Keratinocyte (primary cell): ENCODE measurements at places on chromosomes 5 and 9.

GRCh38 chr9:128143525-128144238, 5.6 kb upstream of the LCN2 start:
- H3K27ac ChIP-seq: peak overlapping the region; percentile 86
- no peak for DNase-seq
- peaks cover 41% of the 10 kb centered on the region for H3K4me1 ChIP-seq
- no peak overlapping the region for H3K4me3 ChIP-seq
- H3K36me3 ChIP-seq: no peaks in the 10 kb centered on the region

GRCh38 chr5:14421851-14422250, 159.7 kb upstream of the OTULINL start:
- peaks cover 4% of the 10 kb centered on the region for H3K4me1 ChIP-seq
- H3K4me3 ChIP-seq: no peak overlapping the region
- H3K27ac ChIP-seq: no peak overlapping the region
- H3K27me3 ChIP-seq: no peaks in the 10 kb centered on the region

GRCh38 chr5:97453263-97453662, 270.2 kb upstream of the RIOK2 start:
- no peaks in the 10 kb centered on the region for H3K27me3 ChIP-seq
- H3K4me3 ChIP-seq: no peak overlapping the region
- H3K27ac ChIP-seq: no peak overlapping the region
- no peaks in the 10 kb centered on the region for H3K36me3 ChIP-seq
- no peak for DNase-seq

GRCh38 chr5:14035859-14036503, 91.5 kb upstream of the DNAH5 start:
- peak overlapping the region; percentile 95 for H3K27ac ChIP-seq
- H3K4me1 ChIP-seq: peaks cover 61% of the 10 kb centered on the region
- no peaks in the 10 kb centered on the region for H3K27me3 ChIP-seq
- DNase-seq: peak; percentile 97
- H3K4me3 ChIP-seq: peak overlapping the region; percentile 45

- H3K4me3 ChIP-seq: no peak overlapping the region
- no peaks in the 10 kb centered on the region for H3K27me3 ChIP-seq
- peaks cover 6% of the 10 kb centered on the region for H3K36me3 ChIP-seq
- no peaks in the 10 kb centered on the region for H3K4me1 ChIP-seq
- no peak overlapping the region for H3K27ac ChIP-seq
- DNase-seq: no peak
These were observed 14.3 kb downstream of the ZBTB34 start for GRCh38 chr9:126874546-126875314.

DNA sequence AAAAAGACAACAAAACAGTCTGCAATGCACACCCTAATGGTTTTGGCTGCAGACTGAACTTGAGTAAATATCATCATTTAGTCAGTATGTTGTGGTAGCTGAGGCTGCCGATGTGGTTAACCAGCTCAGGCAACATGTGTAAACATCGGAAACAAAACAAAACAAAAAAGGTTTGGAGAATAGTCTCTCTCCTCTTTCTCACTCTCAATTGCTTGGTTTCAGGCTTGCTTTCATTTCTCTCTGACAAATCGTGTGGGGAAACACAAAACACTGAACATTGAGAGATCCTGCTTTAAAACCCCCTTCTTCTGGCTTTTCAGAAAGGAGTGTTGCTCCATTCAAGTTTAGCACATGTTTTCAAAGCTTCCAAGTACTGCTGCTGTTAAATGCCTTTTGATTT, 453.3 kb downstream of the BNC2 start:
- no peaks in the 10 kb centered on the region for H3K36me3 ChIP-seq
- no peaks in the 10 kb centered on the region for H3K4me1 ChIP-seq
- no peaks in the 10 kb centered on the region for H3K27me3 ChIP-seq
- DNase-seq: no peak
- H3K4me3 ChIP-seq: no peak overlapping the region

GRCh38 chr9:120767451-120767850, 25.8 kb downstream of the FBXW2 start:
- DNase-seq: no peak
- no peak overlapping the region for H3K4me3 ChIP-seq
- H3K27ac ChIP-seq: no peak overlapping the region

DNA sequence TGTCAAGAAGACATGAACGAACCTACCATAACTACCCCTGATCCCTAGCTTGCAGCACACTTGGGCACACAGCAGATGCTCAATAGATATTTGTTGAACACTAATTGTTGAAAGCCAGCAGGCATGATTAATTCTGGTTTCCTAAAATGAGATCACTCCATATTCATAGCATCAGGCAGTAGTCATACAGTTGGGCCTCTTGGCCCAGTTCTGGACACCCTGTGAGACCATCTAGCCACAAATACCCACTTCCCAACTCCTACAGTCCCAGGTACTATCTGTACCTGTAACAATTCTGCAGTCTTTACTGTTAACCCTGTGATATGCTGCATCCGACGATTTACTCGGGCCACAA, 24.2 kb downstream of the P4HA2 start:
- H3K4me3 ChIP-seq: no peak overlapping the region
- H3K27ac ChIP-seq: no peak overlapping the region
- peaks cover 28% of the 10 kb centered on the region for H3K36me3 ChIP-seq
- no peaks in the 10 kb centered on the region for H3K4me1 ChIP-seq

DNA sequence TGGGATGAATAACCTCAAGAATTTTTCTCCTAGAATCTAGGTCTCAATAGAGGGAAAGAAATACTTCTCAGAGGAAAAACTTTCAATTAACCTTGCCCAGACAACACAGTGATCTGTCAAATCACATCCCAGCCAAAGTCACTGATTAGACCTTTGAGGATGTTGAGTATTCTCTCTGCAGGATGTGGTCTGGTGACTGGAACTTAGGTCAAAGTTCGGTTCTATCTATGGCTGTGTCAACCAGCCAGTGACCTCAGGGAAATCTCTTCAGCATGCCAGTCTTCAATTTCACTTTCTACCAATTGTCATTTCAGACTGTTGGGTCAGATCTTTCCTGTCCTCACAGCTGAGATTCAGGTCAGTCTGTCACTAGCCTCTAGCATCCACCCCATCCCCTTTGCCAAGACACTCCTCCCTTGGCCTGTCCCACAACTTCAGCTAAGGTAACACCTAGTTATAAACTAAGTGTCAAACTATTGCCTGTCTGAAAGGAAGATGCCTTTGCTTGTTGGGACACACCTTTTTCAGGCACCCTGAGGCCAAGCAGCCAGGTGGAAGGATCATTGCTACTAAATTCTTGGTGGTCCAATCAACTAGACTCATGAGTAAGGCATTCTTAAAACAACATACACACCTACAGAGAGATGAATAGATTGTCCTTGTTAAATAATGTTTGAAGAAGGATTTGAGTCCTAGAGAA, 156.3 kb upstream of the FST start:
- no peaks in the 10 kb centered on the region for H3K36me3 ChIP-seq
- H3K27ac ChIP-seq: peak overlapping the region; percentile 100
- H3K4me1 ChIP-seq: peaks cover 74% of the 10 kb centered on the region
- H3K4me3 ChIP-seq: no peak overlapping the region

GRCh38 chr5:123776761-123777160, 264.8 kb downstream of the CSNK1G3 start:
- H3K27me3 ChIP-seq: no peaks in the 10 kb centered on the region
- H3K27ac ChIP-seq: no peak overlapping the region

DNA sequence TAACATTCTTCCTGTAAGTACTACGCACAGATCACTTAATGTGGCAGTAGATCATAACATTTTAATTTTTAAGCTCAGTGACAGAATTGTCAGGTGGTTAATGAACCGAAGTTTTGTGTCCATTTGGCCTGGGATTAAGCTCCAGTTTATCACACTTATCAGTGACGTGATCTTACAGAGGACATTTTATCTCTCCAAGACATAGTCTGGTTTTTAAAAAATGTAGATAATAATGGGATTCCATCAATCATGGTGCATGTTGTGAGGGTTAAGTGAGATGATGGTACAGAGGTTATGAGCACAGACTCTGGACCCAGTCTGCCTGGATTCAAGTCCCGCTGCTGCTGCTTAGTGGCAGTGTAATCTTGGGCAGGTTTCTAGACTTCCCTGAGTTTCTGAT, 66.0 kb upstream of the ZFAND5 start:
- H3K27me3 ChIP-seq: no peaks in the 10 kb centered on the region
- peaks cover 17% of the 10 kb centered on the region for H3K4me1 ChIP-seq
- H3K4me3 ChIP-seq: no peak overlapping the region
- no peak overlapping the region for H3K27ac ChIP-seq
- no peaks in the 10 kb centered on the region for H3K36me3 ChIP-seq

DNA sequence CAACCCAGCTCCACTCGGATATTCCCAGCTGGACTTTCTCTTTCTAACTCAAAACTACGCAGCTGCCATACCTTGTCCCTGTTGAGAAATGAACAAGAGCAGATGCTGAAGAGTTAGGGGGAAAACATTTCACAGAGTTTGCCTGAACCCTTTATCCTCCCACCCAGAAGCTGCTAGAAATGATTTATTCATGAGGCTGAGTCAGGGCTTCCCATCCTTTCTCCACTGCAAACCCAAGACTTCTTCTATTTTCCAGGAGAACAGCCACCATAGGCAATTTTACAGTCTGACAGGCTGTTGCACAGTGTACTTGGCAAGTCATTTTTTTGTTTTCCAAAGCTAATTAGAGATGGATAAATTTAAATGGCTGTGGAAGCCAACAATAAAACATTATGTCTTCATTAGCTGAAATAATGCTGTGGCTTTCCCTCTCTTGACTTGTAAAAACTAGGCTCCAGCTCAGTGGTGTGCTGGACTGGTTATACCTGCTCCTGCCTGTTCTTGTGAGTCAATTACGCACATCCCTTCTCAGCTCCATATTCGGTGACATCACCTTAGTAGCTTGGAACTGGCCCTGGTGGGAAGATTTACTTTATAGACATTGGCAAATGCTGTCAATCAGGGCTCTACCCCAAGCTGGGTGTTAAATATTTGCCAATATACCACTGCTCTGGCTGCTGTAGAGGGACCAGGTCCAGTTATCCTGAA, 71.9 kb downstream of the KIF4B start:
- no peaks in the 10 kb centered on the region for H3K36me3 ChIP-seq
- H3K27ac ChIP-seq: peak overlapping the region; percentile 42
- H3K27me3 ChIP-seq: no peaks in the 10 kb centered on the region
- no peak overlapping the region for H3K4me3 ChIP-seq

GRCh38 chr5:94761786-94762185, 143.3 kb downstream of the SLF1 start:
- no peaks in the 10 kb centered on the region for H3K4me1 ChIP-seq
- H3K4me3 ChIP-seq: no peak overlapping the region
- H3K36me3 ChIP-seq: no peaks in the 10 kb centered on the region
- H3K27ac ChIP-seq: no peak overlapping the region
